ENCODE measurements at places on chromosomes 1 and 21.

DNA sequence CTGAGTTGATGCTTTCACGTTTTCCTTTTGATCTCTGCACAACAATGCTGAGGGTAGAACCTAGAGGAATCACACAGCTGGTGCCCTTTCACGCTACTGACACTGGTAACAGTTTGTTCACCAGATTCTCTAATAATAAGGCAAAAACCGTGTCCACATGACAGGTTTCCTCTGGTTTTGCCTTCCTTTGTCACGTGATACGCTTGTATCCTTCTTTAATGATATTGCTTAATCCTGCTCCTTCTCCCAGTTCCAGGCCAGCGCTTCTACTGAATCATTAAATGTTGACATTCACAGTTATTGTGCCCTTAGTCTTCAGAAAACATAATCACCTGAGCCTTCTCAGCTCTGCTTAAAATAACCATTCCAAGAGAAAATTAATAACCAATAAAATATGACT is 978.2 kb upstream of the NCAM2 start:
- no peak for DNase-seq

DNA sequence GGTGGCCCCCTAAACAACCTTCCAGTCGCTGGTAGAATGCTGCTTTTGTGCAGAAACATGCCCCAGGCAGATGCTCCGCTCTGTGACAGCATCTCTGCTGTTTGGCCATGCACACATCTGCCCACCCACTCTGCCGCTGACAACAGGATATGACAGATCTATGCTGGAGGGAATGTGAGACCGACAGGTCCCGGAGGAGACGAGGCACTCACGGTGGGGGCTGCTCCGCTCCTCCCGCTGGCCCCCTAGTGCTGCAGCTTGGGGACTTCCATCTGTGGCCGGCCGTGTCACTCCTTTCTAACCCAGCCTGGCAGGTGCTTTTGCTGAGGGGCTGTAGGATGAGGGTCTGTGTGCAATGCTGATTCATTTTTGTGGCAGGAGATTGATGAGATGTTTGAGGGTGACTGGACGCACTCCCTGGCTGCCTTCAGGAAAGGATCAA is 49.1 kb upstream of the DMRTB1 start:
- DNase-seq: no peak

DNA sequence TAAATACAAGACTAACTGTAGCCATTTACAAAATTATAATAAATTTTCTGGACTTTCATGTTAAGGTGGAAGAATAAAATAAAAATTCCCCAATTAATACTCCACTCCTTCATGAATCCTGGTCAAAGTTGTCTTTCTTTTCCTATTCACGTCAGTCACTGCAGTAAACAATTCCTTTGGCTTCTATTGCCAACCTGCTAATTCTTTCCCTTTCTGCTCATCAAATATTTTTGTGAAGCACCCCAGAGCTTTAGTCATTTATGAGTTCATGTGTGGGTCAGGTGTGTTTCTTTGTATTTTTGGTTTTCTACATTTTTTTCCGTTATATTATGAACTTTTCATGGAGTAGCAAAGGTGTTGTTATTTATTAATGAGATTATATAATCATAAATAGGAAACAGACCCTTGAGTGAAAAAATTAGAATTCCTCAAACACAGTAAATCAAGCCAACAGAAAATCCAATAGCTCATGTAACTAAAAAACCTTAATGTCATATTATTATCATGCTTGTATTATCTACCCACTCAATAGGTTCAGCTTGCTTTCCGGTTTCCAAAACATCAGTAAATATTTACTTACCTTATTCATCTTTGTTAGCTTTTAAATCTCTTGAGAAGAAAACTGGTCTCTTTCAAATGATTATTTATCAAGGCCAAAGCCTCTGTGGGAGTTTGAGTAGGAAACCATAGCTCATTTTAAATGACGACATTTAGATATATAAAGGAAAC is 29.6 kb upstream of the PLA2G4A start:
- DNase-seq: no peak

GRCh38 chr1:7278045-7278444 is 492.8 kb downstream of the CAMTA1 start:
- no peak for DNase-seq

- no peak for DNase-seq
Observed at GRCh38 chr1:25064465-25065240, 134.6 kb upstream of the RUNX3 start.

- no peak for DNase-seq
Observed at GRCh38 chr1:24351247-24351646, 32.1 kb downstream of the GRHL3 start.

DNA sequence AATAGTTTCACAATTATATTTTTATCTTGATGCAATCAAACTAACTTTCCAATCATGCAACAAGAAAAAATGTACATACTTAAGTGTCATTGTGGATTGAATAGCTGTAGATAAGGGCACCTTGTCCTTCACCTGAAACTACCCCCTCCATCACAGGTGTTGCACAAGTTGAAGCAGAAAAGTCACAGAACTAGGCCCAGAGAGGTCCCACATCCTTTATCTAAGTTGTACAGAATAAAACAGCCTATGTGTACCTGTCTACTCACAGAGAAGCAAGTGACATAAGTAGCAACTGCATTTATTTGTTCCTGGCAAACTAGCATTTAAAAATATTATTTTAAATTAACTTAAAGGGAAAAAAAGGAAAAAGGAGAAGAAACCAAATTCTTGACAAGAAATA is 256.8 kb downstream of the FAF1 start:
- DNase-seq: no peak

GRCh38 chr1:1137256-1138045 is 21.6 kb upstream of the C1orf159 start:
- no peak for DNase-seq

DNA sequence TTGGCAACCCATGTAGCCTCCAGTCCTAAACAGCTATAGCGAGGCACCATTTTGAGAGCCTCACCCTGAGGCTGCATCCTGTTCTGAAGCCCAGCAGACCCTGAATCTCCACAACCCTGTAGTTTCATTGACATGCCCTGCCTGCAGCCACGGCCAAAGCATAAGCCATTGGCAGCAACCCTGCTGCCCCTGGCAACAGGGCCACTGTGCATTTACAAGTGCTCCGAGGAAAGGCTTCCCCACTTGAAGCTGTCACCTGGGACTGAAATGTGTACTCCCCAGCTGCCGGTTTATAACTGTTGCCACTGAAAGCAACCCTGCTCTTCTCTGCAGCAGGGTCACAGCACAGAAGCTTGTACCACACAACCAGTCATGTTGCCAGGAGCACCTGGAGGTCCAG is 124.2 kb upstream of the OLFM3 start:
- DNase-seq: no peak

GRCh38 chr1:17400725-17401341 is 28.8 kb downstream of the PADI6 start:
- DNase-seq: no peak

All from fibroblast of pulmonary artery (primary cell).